HFF-Myc (cell line): ENCODE measurements at places on chromosomes 12 and 14.

DNA sequence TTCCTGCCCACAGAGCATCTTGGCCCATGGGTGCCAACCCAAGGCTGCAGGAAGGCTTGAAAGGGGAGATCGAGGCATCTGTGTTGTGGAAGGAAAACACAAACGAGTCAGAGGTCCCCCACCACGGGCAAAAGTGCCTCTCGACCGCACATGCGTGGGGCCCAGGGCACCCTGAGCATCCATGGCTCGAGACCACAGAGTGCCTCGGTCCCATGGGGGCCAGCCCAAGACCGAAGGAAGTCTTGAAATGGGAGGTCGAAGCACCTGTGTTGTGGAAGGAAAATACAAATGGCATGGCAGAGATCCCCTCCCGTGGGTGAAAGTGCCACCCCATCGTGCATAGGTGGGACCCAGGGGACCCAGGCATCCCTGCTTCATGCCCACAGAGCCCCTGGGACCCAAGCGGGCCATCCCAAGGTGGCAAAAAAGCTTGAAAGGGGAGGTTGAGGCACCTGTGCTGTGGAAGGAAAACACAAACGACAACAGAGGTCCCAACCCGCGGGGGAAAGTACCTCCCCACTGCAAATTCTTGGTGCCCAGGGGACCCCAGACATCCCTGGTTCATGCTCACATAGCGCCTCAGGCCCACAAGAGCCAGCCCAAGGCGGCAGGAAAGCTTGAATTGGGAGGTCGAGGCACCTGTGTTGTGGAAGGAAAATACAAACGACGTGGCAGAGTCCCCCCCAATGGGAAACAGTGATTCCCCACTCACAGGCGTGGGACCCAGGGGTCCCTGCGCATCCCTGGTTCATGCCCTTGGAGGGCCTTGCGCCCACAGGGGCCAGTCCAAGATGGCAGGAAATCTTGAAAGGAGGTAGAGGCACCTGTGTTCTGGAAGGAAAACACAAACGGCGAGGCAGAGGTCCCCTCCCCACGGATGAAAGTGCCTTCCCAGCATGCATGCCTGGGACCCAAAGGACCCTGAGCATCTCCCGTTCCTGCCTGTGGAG, 373.0 kb downstream of the ALG10 start:
- no peak for DNase-seq

GRCh38 chr12:118356809-118357256, 15.9 kb downstream of the TAOK3 start:
- no peak for DNase-seq

DNA sequence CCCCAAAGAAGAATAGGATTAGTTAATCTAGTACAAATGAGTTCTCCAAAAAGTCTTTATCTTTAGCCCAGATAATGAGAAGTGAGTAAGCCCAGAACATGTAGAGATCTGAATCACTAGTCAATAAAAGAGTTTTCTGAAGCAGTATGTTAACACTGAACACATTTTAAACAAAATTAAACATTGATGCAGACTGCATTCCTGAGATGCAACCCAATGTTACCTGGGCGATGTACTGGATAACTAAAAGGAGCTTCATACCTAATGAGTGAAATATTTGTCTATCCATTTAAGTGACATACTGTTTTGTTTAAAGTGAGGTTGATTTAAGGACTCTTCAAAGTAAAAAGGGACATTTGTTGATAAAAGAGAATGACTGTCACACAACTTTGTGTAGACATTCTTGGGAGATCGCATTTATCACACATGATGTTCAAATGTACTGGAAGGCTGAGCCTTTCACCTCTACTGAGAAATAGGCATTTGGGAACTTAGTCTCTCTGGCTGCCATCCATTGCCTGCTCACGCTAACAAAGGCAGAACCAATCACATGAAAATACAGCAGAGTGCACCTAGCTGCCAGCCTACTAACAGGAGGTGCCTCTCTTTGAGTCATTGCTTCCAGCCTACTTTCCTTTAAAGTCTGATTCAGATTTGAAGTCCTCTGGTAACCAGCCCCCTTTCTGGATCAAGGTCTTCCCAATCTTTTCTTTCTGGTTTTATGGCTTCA, 287.7 kb downstream of the BTG1 start:
- no peak for DNase-seq

- DNase-seq: no peak
Observed at GRCh38 chr12:68821357-68822188, 13.6 kb downstream of the MDM2 start.

DNA sequence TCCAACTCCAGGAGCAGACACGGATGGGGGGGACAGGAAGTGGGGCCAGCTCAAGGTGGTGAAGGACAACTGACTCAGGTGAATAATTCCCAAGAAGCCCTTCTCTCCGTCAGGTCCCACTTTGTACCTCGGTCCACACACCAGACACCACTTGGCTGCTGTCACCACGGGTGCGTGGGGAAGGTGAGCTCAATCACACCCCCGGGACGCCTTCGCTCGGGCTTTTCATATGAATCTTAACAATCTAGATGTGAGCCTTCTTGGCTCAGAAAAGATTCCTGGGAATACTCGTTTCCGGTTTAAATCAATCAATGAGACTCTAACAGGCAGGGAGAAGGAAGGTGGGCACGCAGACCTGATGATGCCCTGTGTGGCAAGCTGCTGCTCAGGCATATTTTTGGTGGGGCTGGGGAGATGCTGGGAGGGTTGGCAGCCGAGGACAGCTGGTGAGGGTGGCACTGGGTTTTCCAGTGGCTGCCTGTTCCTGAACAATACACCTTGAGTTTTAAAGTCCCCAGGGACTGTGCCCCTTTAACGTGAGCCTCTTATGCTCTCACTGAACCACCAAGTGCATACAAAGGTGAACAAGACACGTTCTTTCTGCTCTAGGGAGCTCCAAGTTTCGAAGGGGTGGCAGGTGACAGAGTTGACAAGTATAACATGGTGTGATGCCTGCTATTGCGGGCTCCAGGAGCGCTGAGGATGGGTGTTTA, 5.1 kb downstream of the TESC start:
- DNase-seq: no peak

GRCh38 chr12:51620448-51620847, 29.4 kb downstream of the SCN8A start:
- no peak for DNase-seq

DNA sequence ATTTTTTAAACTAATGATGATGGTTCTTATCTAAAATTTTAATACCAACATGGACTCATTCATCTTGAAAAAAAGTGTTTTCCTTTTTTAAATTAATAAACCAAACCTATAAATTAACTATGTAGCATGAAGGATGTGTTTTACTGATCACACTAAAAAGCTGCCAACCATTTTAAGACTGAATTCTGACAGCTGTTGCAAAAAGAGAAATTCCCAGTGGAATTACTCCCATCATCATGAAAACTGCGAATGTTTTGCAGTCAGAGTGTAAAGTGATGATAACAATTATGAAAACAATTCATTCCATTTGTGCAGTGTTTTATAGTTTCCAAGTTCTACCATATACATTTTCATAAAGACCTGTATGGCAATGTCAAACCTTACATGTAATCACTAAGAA, 232.8 kb downstream of the SLC2A13 start:
- no peak for DNase-seq

GRCh38 chr12:90280033-90280432, 571.4 kb upstream of the ATP2B1 start:
- no peak for DNase-seq

- DNase-seq: no peak
Observed at GRCh38 chr12:109863847-109864712, 16.3 kb downstream of the GLTP start.

DNA sequence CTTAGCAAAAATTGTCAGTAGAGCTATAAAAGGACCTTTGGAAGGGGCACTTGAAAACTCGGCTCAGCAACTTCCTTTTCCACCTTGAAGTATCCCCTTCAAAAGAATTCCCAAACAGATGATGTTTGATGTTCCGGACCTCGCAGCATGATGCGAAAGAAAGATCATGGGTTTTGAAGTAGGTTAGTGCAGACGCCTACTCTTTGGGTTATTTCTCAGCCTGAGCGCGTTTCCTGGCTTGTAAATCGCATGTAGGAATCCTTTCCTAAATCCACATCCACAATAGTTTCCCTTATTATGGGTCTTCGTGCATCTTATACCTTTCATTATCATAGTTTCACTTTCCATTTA, 584 bp upstream of the NEDD1 start:
- DNase-seq: no peak

GRCh38 chr12:111319600-111320257, 49.2 kb downstream of the PHETA1 start:
- no peak for DNase-seq

DNA sequence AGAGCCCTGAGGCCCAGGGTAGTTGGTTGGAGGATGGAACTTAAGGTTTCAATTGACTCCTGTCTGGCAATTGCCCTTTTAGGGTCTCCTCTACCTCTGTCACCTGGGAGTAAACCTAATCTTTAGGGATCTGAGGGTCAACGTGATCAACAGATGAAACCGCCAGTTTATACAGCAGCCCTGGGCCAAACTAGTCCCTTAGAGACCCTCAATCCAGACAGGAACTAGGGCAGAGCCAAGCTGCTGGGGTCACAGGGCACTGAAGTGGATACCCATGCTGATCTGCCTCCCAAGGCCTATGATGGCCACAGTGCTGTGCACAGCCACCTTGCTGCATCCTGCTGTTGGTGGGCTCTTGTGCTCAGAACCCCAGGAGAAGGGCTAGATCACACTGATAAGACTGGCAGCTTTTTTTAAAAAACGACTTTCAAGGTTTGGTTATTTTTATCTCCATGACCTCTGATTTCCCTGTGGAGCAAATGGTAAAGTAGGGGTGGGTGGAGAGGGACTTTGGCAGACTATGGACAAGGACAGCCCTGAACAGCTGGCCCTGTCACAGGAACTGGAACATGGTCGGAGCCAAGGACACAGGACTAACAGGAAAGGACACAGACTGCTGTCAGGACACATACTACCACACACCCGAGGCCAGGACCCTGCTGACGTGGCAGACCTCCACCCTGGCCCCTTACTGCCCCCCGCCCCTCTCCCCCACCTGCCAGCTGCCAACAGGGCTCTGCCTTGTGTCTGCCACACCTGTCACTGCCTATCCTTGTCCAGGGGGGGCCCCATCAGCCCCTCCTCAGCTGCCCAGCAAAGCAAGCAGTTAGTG, 474 bp downstream of the FITM1 start:
- DNase-seq: no peak

GRCh38 chr14:94591871-94592270, 10.6 kb downstream of the SERPINA5 start:
- no peak for DNase-seq

DNA sequence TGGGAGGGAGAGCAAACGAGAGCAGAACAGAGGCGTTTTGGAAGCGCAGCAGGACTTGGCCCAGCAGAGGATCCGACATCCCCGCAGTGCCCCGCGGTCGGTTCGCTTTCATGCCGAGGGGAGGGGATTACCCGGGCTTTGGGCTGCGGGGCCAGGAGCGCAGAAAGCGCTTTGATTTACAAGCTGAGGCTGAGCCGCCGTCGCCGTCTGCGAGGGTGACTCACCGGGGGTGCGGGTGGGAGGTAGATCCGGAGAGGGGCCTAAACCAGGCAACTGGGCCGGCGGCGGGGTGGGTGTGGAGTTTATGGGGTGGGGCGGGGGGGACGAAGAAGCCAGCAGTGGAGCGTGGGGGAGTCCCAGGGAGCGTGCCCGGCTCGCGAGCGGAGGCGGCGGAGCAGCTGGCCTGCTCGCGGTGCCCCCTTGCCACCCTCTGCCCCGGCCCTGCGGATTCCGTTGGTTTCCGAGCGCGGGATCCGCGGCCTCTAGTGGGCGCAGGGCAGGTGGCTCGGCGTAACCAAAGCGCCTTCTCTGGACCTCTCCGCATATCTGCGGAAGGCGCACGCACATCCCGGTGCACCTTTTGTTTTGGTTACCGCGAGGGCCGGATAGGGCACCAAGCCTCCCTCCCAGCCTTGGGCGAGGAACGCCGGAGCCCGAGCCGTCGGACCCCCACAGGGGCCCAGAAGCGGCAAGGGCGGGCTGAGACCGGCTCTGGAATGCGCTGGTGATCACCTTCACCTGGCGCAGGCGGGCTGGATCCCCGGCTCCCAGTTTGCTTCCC, 2.6 kb downstream of the SIX4 start:
- DNase-seq: no peak

DNA sequence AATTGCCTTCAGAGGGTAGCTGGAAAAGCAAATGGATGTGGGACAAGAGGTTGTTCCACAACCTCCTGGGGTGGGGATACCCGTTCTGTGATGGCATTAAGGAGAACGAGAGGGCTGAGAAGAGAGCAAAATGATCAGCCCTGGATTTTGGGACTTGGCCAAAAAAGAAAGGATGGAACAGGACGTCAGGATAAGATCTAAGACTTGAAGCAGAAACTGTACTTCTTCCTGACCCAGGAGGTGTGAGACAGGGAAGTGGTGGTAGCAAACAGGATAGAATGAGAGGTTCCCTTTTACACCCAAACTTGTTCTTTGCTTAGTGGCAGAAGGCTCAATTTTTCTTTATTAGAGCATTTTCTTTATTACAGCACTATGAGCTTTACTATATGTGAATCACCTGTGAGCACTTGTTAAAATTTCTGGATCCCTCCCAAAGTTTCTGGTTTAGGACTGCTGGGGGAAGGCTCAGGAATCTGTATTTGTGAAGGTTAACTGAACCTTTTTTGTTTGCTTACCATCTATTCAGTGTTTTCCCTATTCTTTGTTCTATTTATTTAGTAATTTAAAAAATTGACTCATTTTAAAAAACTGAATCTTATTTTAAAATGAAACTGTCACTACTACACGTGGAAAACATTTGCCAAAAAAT, 59.2 kb downstream of the ERC1 start:
- DNase-seq: no peak

GRCh38 chr14:89284333-89285058, 132.5 kb downstream of the FOXN3 start:
- DNase-seq: no peak

DNA sequence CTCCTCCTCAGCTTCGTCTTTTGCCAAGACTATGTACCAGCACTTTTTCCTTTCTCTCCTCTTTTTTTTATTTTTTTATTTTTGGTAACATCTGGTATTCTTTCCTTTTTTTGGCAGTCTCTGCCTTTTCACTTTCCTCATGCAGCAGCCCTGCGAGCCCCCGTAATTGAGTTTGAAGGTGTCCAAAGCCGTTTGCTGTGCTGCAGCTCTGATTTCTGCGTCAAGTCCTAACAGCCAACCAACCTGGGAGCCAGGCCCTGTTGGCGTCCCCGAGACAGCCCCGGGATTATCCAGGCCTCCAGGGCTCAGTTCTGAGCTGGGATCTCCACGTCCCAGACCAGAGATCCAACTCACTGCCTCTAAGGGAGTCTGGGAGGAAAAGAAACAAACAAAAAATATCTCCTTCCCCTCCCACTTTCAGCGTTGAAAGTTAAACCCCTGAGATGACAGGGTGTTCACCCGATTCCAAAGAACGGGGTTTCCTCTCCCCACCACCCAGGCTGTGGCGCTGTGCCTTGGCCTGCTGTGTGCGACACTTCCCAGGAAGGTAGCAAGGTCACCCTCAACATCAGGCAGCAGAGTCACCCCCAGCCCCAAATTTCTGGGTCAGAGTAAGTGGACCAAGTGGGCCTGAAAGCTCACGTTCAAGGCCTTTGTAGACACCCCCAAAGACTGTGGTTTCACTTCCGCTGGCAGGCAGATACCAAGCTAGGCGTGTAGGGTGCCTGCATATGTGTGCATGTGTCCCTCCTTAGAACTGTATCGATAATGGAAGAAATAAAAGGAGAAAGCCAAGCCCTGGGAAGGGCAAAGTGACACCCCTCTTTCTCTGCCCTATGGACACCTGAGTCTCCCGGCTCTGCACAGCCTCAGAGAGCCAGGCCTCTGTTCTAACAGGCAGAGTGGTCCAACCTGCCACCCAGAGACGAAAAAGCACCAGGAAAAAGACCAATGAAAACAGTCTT, 11.1 kb downstream of the BCL11B start:
- DNase-seq: no peak
